ENCODE measurements at places on chromosomes 2 and 18.

DNA sequence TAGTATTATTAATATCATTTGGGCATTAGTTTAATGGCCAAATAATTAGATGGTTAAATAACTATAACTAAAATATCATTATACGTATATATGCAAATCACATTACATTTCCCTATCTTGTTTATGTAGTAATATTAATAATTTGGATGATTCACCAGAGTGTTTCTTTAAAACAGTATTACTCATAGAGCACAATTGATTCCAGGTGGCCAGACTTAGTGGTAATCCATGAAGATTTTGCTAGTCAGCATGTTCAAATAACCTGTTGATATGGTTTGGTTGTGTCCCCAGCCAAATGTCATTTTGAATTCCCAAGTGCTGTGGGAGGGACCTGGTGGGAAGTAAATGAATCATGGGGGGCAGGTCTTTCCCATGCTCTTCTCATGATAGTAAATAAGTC is 782.3 kb downstream of the LRP1B start:
- DNase-seq: no peak

GRCh38 chr2:173151671-173152401 is 76.2 kb downstream of the MAP3K20 start:
- no peak for DNase-seq

GRCh38 chr2:28976584-28976983 is 4.5 kb upstream of the TOGARAM2 start:
- DNase-seq: peak; percentile 28

GRCh38 chr2:29558097-29558496 is 363.3 kb downstream of the ALK start:
- no peak for DNase-seq

- no peak for DNase-seq
Measured at GRCh38 chr18:57301573-57302559, 50.5 kb upstream of the ST8SIA3 start.

DNA sequence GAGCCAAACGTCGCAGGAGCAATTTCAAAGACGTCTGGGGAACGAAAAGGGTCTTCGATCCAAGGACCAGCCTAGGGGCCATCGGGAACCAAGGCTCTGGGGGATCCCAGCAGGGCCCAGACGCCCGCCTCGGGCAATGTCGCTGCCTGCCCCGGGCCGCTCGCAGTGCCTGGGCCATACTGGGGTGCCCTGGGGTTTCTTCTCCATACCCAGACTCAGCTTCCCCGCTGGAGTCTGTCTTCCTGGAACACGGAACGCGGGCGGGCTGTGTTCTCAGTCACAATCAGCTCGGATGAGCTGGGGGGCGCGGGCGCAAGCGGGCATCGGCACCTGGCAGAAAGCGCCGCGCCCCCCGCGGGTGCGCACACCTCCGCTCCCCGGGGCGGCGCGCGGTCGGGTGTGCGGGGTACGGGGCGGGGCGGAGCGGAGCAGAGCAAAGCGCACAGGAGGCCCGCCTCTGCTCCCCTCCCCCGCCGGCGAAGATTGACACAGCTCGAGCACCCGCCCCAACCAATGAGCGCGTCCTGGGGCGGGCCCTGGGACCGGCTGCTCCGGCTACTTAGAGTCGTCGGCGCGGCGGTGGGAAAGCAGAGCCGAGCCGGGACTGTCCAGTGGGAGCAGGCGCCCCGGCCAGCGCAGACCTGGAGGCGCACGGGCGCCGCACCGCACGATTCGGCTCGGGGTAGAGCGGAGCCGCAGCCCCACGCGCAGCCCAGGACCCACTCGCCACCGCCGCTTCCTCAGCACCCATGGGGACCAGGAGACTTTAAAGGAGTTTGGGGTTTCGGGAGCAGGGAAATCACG is at the start of gene LRATD1:
TSS of gene LRATD1 (plus strand) at position 585 of the 804 bp plus-strand sequence. CDS start 1,263 bp downstream, outside the sequence.
- DNase-seq: no peak

GRCh38 chr18:9217743-9218451 is 81.3 kb downstream of the ANKRD12 start:
- no peak for DNase-seq

GRCh38 chr2:190407662-190408537 is at the start of gene MFSD6:
Gene MFSD6 (plus strand): TSS chr2:190408355. CDS start chr2:190436030, 27,675 bp downstream.
- peak; percentile 85 for DNase-seq

- no peak for DNase-seq
Measured at GRCh38 chr18:11104307-11104706, 45.1 kb downstream of the PIEZO2 start.

DNA sequence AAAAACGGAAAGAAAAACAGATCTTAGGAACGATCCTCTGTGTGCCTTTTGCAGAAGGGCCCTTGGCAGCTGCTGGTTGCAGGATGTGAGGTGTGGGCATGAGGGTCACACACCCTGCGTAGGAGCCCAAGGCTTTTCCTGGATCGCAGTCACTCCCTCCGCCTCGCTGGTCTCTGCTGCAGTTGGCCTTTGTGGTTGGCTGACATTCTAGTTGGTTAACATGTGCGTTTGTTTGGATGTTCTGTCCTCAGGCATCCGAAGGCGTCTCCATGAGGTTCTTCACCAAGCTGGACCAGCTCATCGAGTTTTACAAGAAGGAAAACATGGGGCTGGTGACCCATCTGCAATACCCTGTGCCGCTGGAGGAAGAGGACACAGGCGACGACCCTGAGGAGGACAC is 61.7 kb downstream of the INPP5D start:
- DNase-seq: peak; percentile 24

DNA sequence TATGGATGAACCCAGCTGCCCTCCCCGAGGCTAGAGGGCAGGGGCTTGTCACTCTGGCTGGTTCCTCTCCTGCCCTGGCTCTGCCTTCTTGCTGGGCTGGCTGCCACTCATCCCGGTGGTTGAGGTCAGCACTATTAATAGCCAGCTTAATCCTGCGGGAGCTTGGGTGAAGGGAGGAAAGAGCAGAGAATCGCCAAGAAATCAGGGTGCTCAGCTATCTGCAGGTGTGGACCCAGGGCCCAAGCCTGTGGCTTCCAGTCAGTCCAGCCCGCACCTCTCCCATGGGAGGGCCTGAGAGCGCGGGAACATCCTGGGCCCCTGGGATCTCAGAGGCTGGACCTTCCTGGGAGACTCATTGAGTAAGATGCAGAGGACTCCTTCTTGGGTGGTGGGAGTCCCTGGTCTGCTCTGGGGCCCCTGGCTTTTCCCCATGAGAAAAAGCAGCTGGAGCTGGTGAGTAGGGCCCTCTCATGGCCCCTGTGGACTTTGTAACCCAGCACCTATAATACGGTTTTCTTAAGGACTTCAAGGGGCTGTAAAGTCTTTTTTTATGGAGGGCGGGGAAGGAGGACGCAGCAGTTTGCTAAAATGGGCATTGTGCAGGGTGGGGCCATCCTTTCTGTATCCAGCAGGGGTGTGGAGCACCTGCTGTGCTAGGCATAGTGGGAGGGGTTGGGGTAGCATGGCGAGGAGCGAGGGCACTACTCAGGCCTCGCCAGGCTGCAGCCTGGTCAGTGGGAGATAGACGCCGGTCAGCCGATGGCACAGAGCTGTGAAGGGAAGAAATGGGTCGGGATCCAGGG is 27.4 kb upstream of the CNNM3 start:
- DNase-seq: no peak

- DNase-seq: no peak
Measured at GRCh38 chr2:239519089-239519920, 118.5 kb upstream of the HDAC4 start.

DNA sequence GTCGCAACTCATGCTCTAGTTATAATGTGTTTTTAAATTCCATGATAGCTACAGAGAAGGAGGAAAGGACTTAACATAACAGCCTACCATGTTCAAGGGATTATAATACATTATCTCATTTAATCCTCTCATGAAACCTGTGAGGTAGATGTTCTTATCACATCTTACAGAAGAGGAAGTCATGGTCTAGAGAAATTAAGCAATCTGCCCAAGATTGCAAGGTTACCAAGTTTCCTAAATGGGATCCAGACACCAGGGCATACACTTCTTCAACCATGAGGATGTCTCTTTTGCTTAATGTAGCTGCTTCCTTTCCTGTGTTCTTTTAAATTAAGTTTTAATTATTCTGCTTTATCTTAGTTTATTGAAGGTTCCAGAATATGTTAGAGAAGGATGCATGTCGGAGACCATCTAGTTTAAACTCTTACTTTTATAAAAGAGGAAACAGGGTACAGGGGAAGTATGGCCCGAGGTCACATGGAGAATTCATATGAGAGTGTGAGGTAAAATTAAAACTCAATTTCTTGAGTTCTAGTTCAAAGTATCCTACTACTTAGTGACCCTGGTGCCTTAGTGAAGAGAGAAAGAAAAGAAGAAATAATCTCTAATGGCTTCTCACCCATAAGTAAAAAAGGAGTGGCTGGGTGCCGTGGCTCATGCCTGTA is 3.6 kb upstream of the IL1A start:
- no peak for DNase-seq

GRCh38 chr2:225076125-225076524 is 33.9 kb upstream of the DOCK10 start:
- DNase-seq: no peak

- no peak for DNase-seq
Measured at GRCh38 chr2:122033778-122034177, 278.3 kb downstream of the TSN start.

GRCh38 chr2:220682616-220683015 is 889.5 kb downstream of the EPHA4 start:
- DNase-seq: no peak

DNA sequence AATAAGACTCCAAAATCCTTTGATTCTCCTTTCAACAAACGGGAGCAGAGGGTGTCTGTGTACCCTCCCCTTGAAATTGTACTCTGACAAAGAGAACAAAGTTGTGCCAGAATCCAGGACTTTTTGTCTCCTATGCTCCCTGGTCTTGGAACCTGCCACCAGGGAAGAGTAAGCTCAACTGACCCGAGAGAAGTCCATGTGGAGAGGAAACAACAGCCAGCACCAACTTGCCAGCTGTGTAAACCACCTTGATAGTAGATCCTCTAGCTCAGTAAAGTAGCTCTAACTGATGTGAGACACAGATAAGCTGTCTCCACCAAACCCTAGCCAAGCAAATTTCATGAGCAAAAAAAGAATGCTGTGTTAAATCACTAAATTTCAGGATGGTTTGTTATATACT is 46.9 kb downstream of the LNPK start:
- DNase-seq: no peak

- DNase-seq: peak; percentile 27
Measured at GRCh38 chr18:49521216-49521835, 34.3 kb upstream of the C18orf32 start.

DNA sequence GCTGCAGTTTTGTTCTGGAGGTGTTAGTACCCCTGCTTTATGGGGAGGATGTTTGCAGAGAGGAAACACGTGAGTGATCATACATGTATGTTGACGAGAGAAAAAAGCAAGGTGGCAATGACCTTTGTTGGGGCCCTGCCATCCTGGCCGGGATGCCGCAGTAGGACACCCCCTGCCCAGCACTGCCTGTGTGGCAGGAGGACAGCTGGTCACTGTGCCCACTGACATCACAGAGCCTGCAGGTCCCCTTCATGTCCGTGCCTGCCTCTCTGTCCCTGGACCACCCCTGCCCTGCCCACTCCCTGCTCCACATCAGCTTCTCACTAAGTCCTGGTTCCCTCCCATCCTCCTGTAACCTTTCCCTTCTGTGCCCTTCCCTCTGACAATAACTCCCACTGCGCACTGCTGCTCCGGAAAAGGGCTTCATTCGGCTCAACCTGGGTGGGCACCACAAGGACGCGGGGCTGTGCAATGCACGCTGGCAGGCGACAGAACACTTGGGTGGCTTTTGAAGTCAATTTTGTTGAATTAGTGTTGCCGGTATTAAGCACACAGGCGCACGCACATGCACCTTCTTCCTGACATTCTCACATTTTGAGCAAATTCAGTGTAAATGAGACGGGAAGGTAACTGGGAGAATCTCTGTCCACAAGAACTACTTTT is 51.5 kb upstream of the TWIST2 start:
- no peak for DNase-seq

- no peak for DNase-seq
Measured at GRCh38 chr2:96816836-96817702, 1.0 kb downstream of the CNNM3 start.

- DNase-seq: no peak
Measured at GRCh38 chr18:48454261-48454757, 45.1 kb upstream of the ZBTB7C start.

GRCh38 chr2:191180276-191180675 is 29.5 kb upstream of the STAT4 start:
- DNase-seq: no peak

DNA sequence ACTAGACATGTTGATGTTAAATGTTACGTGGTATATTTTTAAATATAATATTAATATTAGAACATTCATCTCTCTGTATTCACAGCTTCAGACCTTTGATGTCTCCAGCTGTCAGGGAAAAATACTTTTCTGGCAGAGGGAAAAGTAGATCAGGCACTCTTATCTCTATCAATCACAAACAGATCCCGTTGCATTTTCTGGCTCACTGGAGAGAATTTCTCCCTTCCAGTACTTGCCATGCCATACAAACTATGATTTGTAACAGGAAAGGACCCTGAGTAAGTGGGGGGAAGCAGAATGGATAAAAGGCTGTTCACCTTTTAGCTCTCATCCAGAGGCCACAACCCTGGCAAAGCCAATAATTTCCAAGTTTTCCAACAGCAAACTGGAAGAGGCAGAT is 158.0 kb downstream of the TCF4 start:
- DNase-seq: no peak

GRCh38 chr2:205129531-205129930 is 552.8 kb upstream of the NRP2 start:
- no peak for DNase-seq

GRCh38 chr2:71643674-71644357 is 190.5 kb downstream of the DYSF start:
- DNase-seq: no peak

- DNase-seq: no peak
Measured at GRCh38 chr18:12099160-12099559, 5.5 kb downstream of the ANKRD62 start.

DNA sequence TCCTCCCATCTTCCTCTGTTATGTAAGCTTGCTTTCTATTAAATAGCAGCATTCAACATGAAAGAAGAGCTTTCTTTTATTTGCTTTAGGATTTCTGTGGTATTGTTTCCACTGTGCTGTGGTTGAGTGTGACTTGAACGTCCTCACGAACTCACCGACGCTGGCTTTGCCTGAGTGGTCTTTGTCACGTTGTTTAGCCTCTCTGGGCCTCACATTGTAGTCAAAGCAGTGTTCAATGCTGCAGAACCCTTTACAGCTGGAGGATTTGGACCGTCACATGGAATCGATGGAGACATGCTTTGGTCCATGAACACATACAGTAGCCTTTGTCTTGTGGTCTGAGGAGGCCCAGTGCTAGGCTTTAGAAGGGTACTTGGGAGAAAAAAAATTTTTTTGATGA is 66.3 kb downstream of the TANC1 start:
- no peak for DNase-seq

GRCh38 chr2:6290217-6291015 is 575.3 kb downstream of the CMPK2 start:
- no peak for DNase-seq

DNA sequence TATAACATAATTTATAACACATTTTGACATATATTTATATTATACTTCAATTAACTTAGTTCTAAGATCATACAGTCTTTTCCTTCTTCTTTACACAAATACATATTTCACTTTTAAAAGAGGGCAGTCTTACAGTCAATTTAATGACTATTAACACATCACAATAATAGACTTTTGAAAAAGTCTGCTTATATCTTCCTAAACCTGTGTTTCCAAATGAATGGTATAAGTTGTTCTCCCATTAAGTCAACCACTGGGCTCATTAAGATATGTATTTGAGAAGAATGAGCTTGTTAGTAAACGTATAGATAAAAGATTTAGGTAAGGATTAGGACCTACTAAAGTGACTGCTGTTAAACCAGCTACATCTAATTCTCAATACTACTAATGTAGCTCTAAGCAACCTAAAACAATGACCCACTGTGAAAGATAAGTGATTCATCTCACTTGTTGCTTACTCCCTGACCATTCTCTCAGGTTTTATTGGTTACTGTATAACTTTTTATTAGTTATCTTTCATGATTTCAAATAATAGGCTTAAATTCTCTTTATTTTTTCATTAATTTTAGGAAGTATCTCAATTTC is 27.0 kb downstream of the SLC40A1 start:
- DNase-seq: no peak
